Stimulated activated CD4-positive, alpha-beta T cell treated with anti-CD3 and anti-CD28 coated beads, Interleukin-1b, Interleukin-23, amount 100 ng/mL, for 24 hours (primary cell): ENCODE measurements at places on chromosomes 1 and 21.

DNA sequence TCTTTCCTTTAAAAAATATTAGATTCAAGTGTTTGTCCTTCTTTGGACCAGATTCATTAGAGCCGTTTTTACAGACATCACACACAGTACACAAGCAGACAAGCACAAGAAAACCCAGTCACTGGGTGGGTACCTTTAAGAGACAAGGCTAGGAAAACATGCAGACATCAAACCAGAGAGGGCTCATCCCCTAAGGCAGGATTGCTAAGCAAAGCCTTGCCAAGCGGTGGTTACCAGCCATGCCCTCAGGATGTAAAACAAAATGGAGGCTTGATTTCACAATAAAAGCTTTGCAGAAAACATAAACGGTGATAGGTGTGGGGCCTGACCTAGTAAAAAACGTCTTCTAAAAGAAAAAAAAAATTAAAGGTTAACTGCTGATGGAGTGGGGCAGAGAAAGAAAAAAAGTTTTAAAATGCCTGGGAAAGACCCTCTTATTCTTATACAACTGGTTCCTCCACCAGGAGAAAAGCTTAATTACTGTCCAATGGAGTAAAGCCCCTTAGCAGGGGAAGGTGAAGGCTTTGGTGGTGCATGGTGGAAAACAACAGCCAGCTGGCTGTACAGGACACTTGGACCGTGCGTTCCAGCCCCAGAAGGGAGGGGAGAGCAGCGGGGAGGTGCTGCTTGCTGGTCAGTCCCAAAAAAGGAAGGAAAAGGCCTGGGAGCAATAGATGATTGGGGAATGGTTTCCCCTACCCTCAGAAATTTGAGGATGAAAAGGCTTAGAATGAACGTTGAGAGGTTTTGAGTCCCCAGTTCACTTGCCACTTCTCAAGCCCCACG lies 30.4 kb upstream of the FMO1 start:
- DNase-seq: no peak

DNA sequence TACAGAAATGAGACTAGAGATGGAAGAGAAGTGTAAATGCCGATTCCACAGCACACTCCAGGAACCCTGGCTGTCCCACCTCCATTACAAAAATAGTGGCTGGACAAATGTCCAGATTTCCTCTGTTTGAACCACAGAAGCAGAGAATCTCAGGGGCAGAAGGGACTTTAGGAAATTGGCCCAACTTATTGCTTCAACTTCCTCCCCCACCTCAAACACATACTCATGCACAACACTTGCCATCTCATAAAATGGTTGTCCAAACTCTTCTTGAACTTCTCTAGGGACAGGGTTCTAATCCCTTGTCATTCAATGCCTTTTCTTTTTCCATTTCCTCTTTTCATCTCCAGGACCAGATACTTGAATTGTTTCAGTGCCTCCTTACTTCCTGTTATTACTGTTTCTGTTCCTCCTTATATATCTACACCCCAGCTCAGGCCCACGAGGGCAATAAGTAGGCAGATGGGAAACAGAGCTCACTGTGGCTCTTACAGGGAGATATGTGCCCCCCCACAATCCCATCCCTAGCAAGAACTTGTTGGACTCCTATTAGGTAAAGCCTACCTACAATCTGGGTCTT lies 8.5 kb upstream of the B4GALT3 start:
- DNase-seq: no peak

DNA sequence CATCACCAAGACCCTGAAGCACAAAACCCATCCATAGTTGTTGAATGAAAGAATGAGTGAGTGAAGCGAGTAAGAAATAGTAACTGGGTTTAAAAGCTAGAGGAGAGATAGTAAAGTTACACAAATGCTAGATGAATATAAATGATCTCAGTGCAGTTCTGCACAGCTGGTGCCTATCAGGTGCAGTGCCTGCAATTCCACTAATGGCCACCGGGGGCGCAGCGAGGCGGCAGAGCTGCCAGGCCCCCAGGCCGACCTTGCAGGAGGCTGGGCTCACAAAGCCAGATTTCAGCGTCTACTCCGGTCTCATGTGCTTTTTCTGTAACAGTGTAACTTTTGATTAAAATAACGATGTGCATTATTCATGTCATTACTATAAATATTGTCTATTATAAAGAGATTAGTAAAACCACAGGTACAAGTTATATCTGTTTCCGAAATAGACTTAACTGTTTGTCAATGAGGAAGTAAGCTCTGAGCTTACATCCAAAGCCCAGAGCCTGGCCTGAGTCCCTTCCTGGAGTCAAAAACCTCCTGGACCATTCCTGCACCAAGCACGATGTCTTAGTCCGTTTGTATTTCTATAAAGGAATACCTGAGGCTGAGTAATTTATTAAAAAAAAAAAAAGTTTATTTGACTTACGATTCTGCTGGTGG lies 477.6 kb downstream of the NPHP4 start:
- DNase-seq: peak; percentile 58

DNA sequence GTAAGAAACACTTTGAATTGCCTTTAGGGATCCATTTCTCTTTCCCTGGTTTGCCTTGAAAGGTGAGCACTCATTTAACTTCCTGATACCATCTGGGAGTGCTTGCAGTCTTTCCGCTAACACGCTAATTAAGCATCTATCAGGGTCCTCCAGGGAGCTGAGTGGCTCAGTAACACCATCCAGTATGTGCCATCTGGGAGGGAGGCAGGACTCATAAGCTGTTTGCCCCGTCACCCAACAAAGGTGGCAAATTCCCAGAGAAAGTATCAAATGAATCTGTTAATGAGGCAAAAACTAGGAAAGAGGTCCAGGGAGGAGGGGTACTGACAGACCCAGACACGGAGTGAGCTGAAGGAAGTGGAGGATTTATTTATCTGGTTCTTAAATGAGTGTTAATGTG lies 430.9 kb downstream of the HLX start:
- no peak for DNase-seq

DNA sequence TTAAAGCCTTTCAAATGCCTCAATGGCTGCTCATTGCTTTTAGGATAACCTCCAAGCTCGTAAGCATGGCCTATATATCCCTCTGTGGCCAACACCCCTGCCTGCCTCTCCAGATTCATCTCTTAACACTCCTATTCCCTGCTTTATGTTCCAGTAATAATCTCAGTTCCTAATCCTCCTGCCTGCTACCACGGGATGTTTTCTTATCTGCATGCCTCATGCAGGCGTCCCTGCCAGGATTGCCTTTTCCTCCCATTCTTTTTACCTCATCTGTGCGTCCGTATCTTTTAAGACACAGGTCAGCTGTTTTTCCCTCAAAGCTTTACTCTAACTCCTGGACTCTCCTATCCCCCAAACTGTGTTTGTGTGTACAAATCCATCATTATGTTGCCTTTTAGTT lies 36.1 kb downstream of the ZBTB40 start:
- no peak for DNase-seq

DNA sequence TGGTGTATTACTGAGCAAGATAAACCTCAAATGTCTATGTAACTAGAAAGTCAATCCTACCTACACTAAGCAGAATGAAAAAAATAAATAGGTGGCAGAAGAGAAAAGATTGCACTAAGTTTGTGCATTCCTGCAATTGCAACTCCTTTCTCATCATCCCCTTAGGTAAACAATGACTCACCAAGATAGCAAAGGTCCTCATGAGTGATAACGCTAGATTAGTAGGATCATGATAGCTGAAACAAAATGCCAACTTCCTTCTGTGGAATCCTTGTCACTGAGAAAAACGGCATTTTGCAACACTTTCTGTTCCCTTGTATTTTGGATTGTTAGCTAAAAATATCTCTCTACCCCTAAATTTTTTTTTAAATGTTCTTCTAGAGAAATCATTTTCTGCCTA lies 20.0 kb upstream of the FCER1A start:
- DNase-seq: no peak

GRCh38 chr21:35256468-35256988 lies 207.4 kb upstream of the RUNX1 start:
- DNase-seq: no peak

- no peak for DNase-seq
Measured at GRCh38 chr1:29513357-29513756, 277.0 kb downstream of the PTPRU start.

DNA sequence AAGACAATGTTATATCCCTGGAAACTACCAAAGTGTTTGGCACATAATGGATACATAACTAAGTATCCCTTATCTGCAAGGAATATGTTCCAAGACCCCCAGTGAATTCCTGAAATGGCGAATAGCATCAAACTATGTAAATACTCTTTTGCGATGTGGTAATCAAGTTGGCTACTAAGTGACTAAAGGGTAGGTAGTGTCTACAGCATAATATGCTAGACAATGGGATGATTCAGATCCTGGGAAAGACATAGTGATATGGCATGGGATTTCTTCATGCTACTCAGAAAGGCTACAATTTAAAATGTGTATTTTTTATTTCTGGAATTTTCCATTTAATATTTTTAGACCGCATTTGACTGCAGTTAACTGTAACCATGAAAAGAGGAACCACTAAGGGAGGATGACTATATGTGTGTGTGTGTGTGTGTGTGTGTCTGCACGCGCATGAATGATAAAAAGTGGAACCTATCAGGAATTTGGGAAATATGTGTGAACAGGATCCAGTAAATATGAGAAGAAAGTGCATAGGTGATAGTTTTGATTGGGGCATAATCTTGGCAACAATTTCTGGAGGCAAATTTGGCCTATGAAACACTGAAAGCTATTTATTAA lies 1899.9 kb downstream of the NCAM2 start:
- DNase-seq: no peak

- DNase-seq: no peak
Measured at GRCh38 chr1:30795026-30795425, 37.5 kb upstream of the LAPTM5 start.

DNA sequence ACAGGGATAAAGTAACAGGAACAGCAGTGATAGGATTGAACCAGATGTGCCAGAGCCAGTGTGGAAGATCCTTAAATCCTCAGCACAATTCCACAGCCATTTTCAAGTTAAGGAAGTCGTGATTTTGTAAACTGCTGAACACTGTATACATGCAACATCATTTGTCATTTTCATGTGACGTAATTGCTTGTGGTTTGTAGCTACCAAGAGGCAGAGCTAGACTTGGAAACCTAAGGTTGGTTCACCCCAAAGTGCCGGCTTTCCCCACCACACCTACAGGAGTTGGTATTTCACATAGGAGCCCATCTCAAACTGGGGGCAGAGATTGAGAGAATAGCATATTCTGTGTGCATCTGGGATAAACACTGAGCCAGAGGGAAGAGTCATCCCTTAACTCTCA lies 113.9 kb downstream of the CAPN8 start:
- no peak for DNase-seq

DNA sequence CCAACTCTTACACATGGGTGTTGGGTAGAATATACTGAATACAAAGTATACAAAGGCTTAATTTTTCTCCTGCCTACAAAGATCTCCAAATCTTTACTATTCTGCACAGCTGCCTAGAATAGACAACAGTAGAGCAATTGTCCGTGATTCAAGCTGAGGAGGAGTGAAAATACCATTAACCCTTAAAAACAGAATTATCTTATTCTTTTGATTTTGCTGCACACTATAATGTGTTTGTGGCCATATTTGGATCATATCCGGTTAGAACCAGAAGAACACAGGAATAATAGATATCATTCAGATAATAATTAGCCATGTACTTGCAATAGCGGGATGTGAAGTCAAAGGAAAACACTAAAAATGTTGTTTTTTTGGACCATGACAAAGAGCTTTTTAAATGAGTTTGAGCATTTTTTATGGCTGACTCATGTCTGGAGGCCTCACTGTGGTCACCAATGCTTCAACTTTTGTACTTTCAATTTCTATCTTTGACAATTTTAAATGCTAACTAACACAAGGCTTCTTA lies 197.6 kb upstream of the FOXD3 start:
- DNase-seq: no peak

GRCh38 chr1:207248544-207249198 lies 72.8 kb upstream of the CD55 start:
- no peak for DNase-seq

DNA sequence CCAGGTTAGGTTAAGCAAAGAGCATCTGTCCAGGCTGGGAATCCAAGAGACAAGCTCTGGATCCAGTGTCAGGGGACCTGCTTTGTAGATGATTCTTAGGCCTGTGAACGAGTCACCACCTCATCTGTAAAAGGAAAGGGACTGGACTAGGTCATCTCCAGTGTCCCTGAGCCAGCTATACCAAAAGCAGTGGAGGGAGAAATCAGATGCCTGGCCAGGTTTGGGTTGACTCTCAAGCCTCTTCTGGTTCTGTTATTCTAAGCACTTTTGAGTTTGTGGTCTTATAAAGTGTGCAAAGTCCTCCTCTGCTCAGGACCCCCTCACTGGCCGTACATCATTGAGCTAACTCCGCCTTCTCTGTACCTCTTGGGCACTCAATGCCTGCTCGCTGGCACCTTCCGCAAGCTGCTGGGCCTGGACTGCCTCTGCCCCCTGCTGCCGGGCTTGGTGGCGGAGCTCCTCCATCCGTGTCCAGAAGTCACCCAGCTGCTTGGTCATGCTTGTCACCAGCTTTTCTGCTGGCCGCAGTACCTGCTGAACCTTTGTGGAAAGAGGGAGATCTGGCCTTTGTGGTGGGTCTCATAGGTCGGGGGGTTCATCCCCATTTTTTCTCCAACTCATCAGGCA lies 33.6 kb downstream of the CAMK1G start:
- DNase-seq: no peak

DNA sequence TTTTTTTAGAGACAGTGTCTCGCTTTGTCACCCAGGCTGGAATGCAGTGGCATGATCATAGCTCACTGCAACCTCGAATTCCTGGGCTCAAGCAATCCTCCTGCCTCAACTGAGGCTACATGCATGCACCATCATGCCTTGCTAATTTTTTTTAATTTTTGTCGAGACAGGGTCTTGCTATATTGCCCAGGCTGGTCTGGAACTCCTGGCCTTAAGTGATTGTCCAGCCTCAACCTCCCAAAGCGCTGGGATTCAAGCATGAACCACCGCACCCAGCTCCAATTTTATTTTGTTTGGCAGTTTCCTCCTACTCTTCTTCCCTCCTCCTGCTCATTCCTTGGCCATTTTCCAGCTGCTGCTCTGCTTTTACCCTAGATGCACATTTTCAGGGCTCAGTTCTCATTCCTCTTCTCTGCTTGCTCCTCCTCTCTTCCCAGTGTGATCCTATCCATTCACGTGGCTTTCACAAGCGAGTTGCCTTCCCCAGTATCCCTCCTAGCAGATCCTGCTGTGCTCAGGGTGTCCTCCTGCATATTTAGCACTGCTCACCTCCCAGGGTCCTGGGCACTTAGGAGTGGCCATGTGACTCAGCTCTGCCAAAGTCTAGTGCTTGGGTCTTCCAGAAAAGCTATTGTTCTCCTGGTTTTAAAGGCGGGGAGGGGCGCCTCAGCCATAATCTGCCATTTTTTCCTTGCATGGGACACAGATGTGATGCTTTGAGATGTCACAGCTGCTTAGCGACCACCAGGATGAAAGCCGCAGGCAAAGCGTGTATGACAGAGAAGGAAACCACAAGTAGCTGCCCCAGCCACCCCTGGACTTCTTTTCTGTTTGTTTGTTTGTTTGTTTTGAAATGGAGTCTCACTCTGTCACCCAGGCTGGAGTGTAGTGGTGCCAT lies 33.7 kb downstream of the PSEN2 start:
- DNase-seq: no peak

DNA sequence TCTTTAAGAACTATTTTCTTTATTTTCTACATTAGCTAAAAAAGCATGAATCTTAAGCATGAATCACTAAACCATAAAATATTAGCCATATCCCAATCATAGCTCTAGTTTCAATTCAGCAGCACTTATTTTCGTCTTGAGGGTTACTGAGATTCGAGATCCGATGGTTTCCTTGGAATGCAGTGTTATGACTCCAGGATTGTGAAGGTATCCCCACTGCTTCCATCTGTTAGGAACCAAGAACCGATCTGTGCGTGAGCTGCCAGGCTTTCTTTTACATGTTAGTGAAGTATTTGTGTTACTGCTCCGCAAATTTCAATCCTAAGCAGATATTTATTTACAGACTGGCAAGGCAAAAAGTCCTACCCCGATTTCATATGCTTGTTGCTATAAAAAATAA lies 18.8 kb downstream of the TNFRSF9 start:
- DNase-seq: no peak
